ENCODE measurements at places on chromosomes 2 and 18. TPM values are rescaled to one million over a fixed set of nuclear protein-coding genes. Genes with fewer than 3 reads are reported as not detected.

- no peak for DNase-seq
These were observed 435.6 kb upstream of the GYPC start for GRCh38 chr2:126220331-126220730.

- DNase-seq: no peak
These were observed 80.7 kb upstream of the NETO1 start for GRCh38 chr18:72948439-72948838.

VAMP5 gene
- 9.8 TPM for polyA plus RNA-seq

DNA sequence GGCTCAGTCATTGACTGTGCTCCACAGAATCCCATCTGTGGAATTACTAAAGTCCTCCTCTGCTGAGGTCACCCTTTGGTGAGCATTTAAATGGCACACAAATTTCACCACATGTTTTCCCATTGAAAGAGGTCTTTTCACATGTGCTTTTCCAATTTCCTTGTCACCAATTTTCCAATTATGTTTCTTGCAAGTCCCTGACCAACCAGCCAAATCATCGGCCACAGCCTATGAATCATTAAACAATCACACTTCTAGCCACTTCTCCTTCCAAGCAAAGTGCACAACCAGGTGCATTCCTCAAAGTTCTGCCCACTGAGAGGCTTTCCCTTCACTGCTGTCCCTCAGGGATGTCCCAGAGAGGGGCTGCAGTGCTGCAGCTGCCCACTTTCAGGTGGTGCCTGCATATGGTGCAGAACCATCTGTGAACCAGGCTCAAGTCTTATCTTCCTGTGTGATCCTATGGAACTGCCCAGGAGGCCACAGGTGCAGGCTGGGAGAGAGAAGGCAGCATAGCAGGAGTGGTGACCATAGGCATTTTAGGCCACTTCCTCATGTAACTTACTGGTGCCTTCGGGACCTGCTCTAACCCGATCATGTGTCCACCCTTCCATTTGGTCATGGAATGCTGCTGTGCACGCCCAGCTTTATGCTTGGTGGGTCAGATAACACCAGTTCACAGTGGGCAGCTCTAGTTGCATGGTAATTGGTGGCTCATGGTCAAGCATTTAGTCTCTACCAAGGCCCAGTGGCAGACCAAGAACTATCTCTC, 153.0 kb downstream of the SEPTIN10 start:
- DNase-seq: no peak

DNA sequence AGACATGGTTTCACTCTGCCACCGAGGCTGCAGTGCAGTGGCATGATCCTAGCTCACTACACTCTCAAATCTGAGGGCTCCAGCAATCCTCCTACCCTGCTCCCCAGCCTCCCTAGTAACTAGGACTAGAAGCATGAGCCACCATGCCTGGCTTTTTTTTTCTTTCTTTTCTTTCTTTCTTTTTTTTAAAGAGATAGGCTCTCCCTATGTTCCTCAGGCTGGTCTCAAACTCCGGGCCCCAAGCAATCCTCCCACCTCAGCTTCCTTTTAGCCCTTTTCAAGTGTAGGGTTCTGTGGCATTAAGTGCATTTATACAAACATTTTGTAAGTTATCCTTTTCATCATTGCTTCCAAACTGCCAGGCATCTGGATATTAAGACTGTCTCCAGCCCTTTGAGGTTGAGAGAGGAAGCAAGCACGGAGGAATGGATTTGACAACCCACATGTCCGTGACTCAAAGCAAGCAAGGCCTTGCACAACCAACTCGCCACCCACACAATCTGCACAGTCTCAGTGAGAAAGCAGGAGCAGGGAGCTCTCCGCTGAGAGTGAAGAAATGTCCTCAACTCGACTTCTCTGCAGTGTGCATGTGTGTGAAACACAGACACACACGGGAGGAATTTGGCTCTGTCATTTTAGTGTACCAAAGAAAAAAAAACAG, 65.6 kb downstream of the ATP8B1 start:
- no peak for DNase-seq

- DNase-seq: no peak
These were observed 21.7 kb downstream of the C2orf92 start for GRCh38 chr2:97691166-97691565.

PLCL1 gene
- polyA plus RNA-seq: 10.3 TPM

DNA sequence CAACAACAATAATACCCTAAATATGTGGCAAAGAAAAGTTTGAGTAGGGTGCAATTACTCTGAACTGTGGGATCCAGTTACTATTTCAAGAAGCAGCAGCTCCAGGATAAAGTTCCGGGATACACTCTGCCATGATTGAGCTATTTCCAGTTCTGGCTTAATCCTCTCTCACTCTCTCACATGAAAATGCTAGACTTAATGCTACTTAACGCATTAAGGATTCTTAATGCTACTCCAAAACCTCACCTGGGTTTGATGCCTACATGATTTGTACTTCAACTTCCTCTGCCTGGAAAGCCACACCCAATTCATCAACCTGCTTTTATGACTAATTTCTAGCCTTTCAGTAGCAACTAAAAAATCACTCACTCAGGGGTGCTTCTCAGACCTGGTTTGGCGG, 151.1 kb upstream of the HNMT start:
- DNase-seq: no peak

DNA sequence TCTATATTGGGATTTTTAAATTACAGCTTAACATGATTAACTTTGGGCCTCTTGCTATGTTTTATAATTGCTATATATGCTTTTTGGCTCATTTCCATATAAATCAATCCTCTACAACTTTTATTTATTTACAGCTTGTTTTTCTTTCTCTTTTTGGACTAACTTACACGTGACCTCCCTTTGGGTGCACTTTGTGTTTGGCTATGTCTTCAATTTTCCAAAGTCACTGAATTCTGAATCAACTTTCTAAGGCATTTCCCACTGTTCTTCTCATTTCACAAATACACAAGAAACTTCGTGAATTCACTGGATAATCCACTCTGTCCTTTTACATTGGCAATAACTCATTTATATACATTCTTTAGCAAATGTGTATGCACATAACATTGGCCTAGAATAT, 5.4 kb upstream of the CPS1 start:
- DNase-seq: no peak

PGAP1 gene
- polyA plus RNA-seq: 3.8 TPM

GPC1 gene
- 49.0 TPM for polyA plus RNA-seq

GRCh38 chr2:214127170-214127569, 283.7 kb upstream of the VWC2L start:
- DNase-seq: no peak

All from SK-N-SH (cell line).